NCI-H524 (cell line): ENCODE measurements at places on chromosomes 12 and 14.

- no peak for DNase-seq
Measured at GRCh38 chr14:91142214-91142668, 28.4 kb downstream of the DGLUCY start.

GRCh38 chr14:71339650-71340415 is 432.6 kb downstream of the PCNX1 start:
- no peak for DNase-seq

DNA sequence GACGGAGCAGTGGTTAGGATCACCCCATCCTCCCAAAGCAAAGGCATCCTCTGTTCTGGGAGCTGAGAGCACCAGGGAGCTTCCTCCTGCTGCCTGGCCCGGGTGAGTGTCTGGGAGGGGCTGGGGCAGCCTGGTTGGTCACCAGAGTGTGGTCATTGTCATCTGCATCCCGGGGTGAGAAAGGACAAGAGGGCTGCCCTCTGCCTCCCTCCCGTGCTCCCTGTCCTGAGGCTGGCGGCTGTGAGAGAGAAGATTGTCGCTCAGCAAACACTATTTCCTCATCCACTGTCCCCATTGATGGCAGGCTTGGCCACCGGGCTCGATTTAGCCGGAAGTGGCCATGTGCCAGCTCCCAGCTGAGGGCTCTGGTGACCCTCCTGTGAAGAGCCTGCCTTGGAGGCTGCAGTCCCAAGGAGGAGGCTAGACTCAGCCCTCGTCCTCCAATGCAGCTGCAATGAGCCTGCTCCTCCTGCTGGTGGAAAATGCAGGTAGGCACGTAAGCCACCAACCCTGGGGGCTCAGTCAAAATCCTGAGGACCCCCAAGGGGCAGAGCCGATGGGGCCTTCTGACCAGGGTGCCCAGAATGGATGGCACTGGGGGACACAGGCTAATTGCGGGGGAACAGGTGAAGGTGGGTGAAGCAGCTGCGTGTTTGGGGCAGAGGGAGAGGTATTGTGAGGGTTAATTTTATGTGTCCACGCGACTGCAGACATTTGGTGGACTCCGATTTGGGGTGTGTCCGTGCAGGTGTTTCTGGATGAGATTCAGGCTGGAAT is 155.7 kb downstream of the KIF26A start:
- DNase-seq, result no peak

DNA sequence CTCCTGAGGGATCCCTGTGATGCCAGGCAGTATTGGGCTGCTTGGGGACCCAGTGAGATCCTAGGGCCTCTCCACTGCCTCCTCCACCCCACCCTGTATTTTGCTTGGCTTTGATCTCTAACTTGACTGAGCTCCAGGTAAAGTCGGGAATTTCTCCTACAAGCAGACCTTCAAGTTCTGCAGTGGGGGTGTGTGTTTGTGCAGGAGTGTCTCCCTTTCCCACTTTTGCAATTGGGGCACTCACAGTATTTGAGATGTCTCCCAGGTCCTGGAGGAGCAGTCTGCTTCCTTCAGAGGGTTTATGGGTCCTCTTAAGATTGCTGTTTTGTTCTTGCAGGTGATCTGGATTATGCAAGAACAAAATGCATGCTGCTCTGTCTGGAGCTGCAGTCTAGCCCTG is 68.9 kb downstream of the ALG10B start:
- DNase-seq, result no peak

DNA sequence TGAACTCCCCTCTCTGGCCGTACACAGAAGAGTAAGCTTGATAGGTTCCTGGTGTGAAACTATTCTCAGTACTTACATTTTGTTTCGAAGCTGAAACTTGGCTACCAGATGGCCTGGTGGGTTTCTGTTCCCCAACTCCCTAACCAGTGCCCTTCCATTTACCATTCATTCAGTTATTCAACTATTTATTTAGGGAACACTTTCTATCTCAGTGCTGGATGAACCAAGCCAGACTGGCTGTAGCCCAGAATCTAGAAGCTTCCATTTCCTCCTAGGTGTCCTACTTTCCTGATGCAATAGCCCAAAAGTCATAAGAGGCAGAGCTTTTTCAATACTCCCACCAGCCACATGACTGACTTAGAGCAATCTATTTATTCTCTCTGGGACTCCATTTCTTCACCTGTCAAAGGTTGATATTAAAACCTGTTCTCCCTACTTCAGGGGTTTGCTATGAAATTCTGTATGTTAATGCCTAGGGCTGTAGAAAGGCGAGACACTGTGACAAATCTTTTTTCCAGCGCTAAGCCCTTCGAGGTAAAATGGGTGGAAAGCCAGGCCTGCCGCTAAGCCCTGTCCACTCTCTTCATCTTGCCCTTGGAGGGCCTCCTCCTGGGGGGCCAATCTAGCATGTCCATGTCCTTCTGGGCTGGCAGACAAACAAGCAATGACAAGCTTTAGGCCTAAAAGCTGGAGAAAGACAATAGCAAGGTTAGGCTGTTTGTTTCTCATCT is 8.1 kb upstream of the IRF2BPL start:
- no peak for DNase-seq

DNA sequence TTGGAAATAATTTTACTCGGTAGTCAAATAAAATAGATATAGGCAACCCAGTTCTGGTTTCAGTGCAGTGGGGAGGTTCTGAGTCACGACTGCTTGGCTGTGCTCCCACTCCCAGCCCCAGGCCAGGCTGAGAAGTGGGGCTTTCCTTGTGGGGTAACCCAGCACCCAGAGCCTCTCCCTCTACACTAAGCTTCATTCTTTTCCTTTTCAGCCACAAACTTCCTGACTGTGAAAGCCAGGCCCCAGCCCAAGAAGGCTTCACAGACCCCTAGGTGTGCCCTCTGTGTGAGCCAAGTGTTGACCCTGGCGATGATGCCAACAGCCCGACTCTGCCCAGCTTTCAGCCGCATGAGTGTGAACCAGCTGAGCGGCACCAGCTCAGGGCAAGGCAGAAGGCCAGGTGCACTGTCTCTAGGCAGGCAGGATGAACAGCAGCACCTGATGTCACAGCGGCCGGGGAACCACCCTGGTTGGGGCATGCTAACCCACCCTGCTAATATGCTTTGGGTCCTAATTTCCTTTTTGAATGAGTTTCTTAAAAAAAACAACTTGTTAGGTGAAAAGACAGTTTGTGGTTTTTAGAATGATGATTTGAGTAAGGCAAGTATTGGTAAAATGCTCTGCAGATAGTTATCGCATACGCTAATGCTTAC is 42.2 kb upstream of the ATP23 start:
- no peak for DNase-seq

- DNase-seq, result peak; percentile 14
Measured at GRCh38 chr12:93591137-93591868, 18.8 kb downstream of the SOCS2 start.

DNA sequence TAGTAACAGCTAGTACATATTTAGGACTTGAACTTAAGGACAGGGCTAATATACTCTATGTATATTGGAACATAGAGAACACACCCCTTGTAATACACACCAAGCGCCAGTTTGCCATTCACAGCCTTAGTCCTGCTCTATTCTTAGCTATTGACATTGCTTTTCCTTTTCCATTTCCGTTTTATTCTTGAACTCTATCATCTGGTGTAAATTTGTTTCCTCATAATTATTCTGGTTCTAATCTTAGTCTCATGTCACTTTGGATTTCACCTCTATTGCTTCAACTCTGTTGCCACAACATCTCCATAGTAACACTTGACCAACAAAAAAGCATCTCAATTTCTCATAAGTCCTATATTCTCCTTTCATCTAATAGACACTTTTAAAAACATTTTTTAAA is 225.7 kb downstream of the PHLDA1 start:
- no peak for DNase-seq

DNA sequence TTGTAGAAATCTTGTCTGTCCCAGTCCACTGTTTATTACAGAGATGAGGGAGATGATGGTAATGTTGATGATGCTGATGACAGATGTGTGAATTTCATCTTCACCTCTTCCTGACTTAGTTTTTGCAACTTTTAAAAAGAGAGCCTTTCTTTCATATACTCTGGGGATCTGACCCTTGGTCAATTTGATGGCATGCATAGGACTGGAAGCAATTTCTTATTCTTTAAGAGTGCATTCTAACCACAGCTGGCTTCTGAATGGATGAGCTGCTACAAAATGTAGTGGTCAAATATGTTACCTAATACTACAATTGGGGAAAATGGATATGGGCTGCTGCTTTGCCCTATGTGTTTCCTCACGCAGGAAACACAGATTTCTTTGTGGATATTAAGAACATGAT is 80.8 kb downstream of the MYRFL start:
- no peak for DNase-seq

DNA sequence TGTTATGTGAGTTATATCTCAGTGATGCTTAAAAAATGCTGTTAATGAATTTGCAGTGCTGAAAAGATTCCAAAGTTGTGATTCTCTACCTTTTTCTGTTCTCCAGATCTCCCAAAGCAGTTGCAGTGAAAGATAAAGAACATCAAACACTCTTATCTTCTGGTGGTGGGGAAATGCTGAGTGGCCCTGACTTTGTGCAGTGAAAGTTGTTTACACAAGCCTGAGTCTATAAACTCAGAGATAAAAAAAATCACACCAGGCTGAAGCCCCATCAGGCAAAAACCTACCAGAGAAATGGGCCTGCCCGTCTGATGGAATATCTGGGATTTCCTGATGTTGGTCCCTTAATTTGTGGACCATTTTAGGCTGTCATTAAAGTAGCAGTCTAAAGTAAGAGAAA is 46.1 kb downstream of the RASSF3 start:
- no peak for DNase-seq

GRCh38 chr14:104142136-104142945 is 4.0 kb downstream of the KIF26A start:
- DNase-seq, result no peak

DNA sequence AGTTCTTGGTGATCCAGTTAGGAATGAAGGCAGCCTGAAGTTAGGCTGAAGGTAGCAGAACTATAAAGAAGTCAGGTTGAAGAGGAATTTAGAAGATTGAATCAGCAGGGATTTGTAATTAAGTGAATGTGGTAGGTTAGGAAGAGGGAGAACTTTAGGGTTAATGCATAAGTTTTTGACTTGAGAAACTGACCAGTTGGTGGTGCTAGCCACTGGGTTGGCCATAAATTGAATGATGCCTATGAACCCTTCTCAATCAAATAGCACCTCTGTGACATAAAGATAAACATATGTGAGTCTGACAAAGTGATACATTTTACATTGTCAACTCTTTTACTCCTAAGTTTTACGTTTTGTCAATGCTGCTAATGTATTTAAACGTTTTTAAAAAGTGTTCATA is 290.6 kb upstream of the NAV3 start:
- no peak for DNase-seq

GRCh38 chr12:27025116-27025515 is 2.8 kb downstream of the MED21 start:
- DNase-seq, result no peak

DNA sequence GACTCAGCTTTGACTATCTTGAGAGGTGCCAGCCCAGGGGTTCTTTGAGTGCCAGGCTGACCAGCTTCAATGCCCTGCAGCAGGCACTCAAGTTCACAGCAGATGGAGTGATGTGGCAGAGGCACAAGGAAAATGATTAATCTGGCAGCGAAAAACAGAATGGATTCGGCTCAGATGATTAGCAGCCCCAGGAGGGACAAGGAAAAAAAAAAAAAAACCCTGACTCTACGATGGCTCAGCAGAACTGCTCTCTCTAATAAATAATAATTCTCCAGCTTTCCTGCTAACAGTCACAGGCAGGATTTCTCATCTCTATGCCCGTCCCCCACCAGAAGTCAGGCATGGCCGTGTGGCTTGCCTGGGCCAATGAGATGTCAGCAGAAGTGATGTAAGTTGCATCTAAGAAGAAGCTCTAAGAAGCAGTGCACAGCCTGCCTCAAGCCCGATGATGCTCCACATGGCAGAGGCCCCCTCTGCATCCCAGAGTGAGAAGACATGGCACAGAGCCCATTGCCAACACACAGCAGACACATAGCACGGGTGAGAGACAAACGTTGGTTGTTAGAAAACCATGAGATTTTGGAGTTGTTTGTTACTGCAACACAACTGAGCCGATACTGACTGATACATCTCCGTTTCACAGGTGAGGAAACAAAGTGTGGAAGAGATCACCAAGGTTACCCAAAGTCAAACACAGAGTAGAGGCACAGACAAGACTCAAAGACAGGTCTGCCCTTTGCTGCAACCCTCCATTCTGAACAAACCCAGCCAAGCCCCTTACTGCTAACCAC is 111.0 kb downstream of the SCARB1 start:
- DNase-seq, result peak; percentile 84

DNA sequence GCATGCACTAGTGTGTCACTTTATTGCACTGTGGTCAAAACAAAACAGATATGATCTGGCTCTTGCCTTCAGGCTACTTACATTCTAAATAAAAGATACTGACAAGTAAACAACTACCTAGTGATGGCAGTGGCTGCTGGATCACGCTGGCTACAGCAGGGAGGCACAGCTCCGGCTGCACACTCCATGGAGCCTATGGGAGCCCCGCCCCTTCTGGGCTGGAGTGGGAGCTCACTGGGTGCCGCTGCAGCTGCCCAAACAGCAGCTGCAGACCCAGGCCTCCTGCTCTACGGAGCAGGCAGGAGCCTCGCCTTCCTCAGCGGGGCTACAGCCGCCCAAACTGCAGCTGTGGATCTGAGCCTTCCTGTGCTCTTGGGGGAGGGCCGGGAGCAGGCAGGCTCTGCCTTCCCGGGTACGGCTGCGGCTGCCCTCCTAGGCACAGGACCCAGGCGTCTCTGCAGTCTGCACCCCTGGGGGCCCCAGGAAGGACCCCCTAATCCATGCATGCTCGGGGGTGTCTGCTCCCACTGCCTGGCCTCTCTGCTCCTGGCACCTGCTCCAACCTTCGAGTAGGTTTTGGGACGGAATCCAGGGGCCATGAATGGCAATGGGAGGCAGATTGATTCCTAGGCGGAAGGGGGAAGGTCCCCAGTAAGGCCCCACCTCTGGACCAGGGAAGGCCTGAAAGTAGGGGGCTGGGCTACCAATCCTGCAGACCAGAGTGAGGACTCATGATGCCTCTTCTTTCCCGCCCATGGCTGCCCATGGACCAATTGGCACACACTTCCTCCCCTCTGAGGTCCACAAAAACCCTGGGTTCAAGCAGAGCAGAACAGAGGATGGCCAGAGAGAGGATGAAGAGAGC is 253.1 kb downstream of the ANO6 start:
- peak; percentile 7 for DNase-seq

- no peak for DNase-seq
Measured at GRCh38 chr14:60862283-60862682, 118.6 kb downstream of the TRMT5 start.

DNA sequence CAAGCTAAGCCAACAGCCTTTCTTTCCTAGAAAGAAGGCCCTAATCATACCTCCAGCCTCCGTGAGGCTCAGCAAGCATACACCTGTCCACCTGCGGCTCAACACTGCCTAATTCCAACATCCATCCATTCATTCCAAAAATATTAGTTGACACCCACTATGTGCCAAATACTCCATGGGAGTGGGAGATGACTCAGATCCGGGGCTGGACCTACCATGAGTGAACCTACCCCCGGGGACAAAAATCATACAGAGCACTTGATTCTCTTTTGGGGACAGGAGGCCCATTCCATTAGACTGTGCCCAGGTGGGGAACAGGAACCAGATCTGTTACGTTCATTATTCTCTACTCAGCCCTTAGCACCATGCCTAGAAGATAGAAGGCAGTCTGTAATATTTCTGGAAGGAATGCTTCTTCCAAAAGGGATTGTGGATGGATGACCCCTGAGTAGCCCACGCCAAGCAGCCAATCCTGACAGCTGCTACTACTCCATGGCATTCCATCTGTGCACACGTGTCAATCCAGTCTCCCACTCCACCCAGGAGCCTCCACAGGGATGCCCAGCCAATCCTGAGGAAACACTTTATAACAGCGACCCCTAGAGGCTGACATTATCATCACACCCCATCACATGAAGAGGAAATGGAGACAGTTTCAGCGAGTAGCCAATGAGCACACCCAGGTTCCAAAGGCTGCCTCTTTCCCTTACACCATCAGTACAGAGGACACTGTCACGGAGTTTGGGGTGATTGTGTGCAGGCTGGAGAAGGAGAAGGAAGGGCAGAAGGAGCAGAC is 170.7 kb downstream of the ESRRB start:
- DNase-seq, result peak; percentile 97
